ENCODE measurements at places on chromosomes 16 and 17.

DNA sequence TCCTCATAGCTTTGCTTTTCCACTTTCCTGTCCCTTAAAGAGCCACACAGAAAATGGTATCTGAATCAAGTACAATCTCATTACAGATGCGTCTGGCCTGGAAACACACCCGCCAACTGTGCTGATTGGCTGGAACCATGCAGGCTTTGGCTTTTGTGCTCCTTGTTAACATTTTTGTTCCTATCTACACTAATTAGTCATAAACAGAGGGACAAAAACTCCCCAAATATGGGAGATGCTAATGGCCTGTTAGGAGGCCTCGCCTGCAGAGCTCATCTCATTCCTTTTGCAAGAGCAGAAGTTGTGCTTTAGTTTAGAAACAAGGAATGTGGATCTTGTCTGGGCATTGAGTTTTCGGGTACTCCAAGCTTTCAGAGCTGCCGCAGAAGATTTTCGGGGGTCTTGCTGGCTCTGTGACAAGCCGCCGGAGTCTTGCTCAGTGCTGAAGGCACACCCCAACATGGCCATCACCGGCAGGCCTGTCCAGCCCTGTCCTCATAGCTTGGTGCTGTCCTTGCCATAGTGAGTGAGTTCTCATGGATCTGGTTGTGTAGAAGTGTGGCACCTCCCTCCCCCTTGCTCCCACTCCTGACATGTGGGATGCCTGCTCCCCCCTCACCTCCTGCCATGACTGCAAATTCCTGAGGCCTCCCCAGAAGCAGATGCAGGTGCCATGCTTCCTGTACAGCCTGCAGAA, 69.8 kb downstream of the METRNL start:
- DNase-seq: no peak

DNA sequence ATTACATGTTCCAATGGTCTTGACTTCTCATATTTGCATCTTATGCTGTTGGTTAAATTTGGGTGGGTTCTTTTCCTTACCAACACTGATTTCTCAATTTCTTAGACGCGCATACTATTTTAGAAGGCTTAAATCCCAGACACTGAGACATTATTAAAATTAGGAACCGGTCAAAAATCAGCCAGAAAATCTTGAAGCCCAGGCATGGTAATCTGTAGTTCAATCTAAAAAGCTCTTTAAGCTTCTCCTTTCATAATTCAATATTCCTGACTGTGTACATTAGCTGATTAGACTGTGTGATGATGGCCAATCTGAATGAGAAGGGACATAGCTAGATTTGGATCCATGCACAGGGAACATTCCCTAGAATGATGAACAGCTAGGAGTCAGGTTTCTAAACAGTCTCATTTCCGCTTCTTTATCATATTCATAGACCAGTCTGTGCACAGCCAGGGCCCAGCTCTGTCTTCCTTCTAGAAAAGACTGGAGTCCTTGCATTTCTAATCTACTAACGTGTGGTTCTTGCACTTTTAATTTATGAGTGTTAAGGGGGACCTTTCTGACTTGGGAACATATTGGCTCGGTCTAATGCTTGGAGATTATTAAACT, 189.3 kb downstream of the AATF start:
- DNase-seq: no peak

DNA sequence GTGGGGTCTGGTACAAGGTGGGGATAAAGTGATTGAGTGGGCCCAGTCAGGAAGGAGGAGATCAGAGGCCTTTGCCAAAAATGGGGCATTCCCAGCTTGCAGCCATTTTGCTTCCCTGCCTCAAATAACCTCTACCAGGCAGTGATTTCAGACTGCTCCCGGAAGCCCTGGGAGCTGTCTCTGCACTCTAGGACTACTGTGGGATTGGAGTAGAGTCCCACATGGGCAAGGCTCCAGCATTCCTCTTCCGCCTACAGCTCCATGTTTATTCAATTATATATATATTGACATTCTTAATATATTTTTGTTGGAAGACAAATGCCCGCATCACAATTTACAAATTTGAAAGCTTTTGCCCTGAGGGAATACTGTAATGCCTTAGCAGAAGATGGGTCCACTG, 13.5 kb downstream of the SUPT6H start:
- no peak for DNase-seq

DNA sequence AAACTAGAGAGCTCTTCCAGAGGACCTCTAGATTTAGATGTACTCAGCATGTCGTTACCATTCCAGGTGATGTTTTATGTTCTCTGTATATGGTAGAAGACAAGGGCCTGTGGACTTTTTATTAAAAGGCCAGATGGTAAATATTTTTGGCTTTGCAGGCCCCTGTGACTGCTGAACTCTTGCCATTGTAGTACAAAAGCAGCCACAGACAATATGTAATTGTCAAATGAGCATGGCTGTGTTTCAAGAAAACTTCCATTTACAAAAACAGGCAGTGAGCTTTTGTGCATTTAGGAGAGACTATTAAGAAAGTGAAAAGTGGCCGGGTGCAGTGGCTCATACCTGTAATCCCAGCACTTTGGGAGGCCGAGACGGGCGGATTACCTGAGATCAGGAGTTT, 4.6 kb downstream of the NIP7 start:
- no peak for DNase-seq

DNA sequence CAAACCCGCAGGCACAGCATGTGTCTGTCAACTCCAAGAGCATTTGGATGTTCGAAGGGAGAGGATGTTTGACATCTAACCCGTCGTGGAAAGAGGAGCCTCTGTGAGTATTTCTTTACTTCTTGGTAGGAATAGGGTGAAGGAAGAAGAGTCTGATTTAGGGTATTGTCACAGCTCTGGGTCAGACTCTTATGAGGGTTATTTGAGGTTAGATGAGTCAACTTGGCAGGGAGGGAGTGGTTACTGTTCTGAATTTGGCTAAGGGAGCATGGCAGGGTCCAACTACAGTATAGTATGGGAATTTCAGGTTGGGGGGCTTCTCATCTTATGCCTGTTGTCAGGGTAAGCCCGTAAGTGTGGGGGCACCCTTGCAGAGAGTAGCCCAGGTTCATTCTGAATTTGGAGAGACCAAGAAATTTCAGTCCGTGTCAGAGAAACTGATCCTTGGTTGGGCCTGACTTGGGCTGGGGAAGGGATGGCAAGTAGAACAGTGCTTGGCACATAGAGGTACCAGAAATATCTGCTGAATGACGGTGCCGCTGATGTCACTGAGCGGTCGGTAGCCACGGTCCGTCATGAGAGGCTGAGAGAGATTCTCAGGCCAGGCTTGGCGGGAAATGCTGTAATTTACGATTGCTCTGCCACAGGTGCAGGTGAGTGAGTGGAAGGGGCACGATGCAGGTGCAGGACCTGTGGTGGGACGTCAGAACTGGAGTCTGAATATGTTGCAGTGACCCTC, 43.2 kb downstream of the MYH3 start:
- no peak for DNase-seq

Data from stimulated activated CD8-positive, alpha-beta memory T cell treated with anti-CD3 and anti-CD28 coated beads, Interleukin-4, amount 100 ng/mL, for 4 hours (primary cell).